ENCODE measurements at places on chromosomes 7 and 10.

GRCh38 chr10:128361487-128361886, 235.3 kb upstream of the MKI67 start:
- DNase-seq: no peak

DNA sequence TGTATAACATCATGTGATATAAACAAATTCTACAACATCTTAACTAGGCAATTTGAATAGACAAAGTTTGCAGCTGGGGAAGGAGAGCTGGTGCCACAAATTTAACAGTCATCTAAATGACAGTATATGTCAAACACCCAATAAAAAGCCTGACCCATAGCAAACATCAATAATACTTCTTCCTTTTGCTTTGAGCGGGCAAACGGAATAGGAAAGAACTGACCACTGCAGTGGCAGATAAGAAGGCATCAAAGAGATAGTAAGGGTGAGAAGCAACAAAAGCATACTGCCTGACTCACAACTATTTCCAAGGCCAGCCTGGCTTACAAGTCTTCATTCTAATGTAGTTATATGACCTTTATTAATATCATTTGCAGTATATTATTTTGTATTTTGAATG, 99.9 kb downstream of the LRRN3 start:
- no peak for DNase-seq

- peak; percentile 56 for DNase-seq
Observed at GRCh38 chr7:121113288-121113687, 124.8 kb downstream of the CPED1 start.

- no peak for DNase-seq
Observed at GRCh38 chr10:83824099-83824498, 315.2 kb upstream of the GHITM start.

- peak; percentile 59 for DNase-seq
Observed at GRCh38 chr10:126294451-126294850, 93.8 kb downstream of the ADAM12 start.

- DNase-seq: no peak
Observed at GRCh38 chr7:130925136-130925794, 191.3 kb upstream of the KLF14 start.

DNA sequence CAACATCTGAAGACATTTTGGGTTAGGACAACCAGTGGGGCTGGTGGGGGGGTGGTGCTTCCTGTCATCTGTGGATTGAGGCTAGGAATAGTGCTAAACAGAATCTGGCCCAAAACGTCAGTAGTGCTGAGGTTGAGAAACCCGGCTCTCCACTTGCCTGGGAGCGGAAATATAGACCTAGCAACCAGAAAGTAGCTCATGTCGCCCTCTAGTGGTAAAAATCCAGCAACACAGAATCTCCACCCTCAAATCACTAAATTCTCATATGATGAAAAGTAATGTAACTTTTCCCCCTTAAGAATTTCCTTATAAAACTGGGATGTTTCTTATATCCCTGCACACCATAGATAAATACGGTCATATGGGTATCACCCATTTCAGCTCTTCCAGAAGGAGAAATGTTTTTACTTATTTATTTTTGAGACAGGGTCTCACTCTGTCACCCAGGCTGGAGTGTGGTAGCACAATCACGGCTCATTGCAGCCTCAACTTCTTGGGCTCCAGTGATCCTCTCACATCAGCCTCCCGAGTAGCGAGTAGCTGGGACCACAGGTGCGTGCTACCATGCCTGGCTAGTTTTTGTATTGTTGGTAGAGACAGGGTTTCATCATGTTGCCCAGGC, 34.4 kb downstream of the ZC3HAV1 start:
- DNase-seq: peak; percentile 46

GRCh38 chr7:100602889-100603725, 944 bp downstream of the PCOLCE start:
- DNase-seq: peak; percentile 76

- DNase-seq: no peak
Observed at GRCh38 chr10:75825661-75826060, 394.2 kb downstream of the LRMDA start.

DNA sequence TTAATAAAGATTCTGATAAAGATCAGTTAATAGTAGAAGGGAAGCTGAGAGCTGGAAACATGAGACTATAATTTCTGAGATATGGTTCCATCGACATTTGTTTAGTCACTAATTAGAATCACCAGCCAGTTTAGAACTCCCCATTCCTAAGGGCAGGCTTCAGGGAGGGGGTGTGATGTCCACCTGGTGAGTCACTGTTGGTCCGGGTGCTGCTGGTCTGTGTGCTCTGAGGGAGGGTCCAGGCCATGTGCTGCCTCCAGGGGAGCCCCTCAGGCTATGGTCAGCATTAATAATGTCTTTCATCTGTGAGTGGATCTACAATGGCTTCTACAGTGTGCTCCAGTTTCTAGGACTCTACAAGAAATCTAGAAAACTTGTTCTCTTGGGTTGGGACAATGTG, 115.8 kb downstream of the ADAM12 start:
- DNase-seq: no peak

- no peak for DNase-seq
Observed at GRCh38 chr7:139231513-139232376, 708 bp downstream of the UBN2 start.

- peak; percentile 33 for DNase-seq
Observed at GRCh38 chr7:4144811-4145510, 537.1 kb upstream of the FOXK1 start.

DNA sequence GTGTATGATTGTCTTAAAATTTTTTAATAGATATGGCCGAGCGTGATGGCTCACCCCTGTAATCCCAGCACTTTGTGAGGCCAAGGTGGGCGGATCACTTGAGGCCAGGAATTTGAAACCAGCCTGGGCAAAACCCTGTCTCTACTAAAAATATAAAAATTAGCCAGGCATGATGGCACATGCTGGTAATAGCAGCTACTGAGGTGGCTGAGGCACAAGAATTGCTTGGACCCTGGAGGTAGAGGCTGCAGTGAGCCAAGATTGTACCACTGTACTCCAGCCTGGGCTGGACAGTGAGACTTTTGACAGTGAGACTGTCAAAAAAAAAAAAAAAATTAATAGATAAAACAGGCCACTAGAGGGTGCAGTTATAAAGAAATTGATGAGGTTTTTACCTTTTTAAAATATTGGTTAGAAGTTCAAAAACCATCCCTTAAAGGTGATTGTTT, 20.5 kb downstream of the NOM1 start:
- no peak for DNase-seq

GRCh38 chr10:17007418-17007770, 122.2 kb downstream of the CUBN start:
- DNase-seq: no peak

DNA sequence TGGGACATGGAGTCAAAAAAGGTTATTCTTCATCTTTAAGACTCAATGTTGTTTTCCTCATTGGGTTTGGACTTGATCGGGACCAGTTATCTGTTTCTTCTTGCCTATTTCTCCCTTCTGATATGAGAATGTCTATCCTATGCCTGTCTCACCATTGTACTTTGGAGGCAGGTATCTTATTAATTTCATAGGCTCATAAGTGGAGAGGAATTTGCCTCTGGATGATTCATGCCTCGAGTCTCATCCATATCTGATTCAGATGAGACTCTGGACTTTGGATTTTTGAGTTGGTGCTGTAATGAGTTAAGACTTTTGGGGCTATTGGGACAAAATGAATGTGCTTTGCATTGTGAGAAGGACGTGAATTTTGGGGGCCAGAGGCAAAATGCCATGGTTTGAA, 36.2 kb upstream of the CCDC7 start:
- no peak for DNase-seq

DNA sequence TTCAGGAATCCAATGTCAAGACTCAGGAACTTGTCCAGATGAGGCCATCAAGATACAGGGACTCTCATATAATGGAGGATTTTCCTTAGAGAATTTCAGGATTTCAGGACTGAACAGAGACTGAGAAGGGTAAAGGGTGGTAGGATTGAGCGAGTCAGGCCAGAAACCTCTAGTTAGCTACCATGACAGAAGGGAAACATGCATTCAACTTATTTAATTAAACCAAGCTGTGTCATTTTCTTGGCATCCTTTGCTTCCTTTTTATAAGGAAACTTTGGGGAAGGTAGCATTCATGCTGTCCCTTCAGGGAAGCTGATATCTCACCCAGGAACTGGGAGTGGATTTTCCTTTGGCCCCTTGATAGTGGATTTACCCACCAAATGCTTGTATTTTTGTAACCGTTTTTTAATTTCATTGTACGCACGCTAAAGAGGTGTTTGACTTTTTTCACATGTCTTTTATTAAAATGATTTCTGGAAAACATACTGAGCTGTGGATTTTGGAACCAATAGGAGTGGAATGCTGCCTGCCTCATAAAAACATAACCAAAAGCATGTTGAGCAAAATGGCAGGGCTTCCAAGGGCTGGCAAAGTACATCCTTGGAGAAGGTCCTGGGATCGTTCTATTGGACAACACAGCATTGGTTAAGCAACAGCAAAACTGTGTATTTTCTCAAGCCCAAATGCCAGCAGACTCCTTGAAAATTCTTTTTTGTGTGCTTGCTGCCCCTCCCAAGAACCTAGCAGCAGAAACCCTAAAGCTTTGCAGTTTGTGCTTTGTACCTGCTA, 104.5 kb downstream of the CXCL12 start:
- DNase-seq: peak; percentile 53

DNA sequence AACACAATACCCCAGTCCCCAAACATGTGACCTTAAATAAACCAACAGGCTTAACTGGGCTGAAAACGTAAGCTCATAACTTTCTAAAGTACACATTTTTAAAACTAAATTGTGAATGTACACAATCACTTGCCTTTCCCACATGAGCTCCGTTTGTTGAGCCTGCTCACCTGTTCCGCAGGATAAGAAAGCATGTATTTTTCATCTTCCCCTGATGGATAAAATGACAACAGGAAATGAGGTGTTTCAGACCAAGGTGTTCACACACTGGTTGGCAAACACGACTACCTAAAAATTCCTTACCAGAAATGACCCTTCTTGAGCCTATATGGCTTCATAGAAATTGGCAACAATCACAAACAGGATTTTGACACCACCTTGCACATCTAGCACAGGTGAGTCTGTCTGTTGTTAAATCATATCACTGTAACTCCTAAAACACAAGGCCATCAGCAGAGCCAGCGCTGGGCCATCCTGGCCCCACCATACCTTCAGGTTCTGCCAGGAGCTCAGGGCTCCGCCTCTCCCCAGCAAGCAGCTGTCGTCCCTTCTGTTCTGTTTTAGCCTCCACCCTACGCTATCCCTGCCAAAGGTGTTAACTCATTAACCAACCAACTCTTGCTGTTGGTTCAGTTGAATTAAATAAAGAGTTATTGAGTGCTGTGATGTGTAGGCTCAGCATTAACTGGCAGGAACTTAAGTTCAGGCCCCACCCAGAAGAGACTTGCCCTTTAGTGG, 73.6 kb upstream of the RNF32 start:
- no peak for DNase-seq

- peak; percentile 91 for DNase-seq
Observed at GRCh38 chr10:74008212-74008731, 10.4 kb downstream of the VCL start.

DNA sequence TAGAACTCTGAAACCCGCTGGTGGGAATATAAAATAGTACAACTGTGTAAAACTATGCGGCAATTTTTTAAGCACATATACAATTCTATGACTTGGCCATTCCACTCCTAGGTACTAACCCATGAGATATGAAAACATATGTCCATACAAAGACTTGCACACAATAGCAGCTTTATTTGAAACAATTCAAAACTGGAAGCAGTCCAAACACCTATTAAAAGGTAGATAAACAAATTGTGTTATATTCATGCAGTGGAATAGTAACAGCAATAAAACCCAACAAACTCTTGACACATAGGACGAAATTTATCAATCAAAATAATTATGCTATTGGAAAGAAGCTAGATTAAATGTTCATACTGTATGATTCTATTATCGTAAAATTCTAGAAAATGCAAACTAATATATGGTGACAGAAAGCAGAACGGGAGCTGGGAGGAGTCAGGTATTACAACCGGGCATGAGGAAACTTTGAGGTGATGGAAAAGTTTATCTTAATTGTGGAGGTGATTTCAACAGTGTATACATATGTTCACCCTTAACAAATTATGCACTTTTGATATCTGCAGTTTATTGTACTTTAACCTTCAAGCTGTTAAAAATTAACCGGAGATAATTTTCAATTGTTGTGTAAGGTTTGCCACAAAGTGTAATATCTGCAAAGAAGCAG, 803 bp upstream of the STK31 start:
- no peak for DNase-seq

DNA sequence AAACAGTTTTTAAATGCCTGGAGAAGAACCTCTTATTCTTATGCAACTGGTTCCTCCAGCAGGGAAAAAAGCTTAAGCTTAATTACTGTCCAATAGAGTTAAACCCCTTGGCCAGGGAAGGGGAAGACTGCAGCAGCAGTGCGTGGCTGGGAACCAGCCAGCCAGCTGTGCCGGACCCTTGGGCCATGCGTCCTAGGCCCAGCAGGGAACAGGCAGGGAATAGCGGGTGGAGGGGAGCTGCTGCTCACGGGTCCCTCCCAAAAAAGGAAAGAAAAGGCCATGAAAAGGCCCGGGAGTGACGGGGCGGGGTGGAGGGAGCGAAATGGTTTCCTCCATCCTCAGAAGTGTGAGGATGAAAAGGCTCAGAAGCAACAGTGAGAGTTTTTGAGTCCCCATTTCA, 35.2 kb upstream of the HECW1 start:
- DNase-seq: no peak

DNA sequence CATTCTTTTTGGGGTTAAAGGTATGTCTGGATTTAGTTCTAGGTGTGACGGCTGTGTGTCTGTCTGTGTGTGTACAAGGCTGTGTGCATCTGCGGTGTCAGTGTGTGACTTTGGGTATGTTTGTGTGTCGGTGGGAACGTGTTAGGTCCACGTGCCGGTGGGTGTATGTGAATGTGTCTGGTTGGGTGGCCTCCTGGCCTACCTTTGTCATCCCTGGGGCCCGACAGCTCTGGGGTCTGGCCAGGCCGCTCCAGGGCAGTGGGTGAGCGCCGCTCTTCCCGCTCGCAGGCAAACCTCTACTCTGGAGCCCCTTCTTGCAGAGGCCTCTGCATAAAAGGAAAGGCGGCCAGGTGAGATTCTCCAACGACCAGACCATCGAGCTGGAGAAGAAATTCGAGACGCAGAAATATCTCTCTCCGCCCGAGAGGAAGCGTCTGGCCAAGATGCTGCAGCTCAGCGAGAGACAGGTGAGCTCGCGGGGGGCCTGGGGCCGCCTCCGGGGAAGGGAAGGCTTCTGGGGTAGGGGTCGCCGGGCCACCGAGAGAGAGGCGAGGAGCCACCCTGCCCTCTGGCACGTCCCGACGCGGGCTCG, 2.4 kb downstream of the HHEX start:
- no peak for DNase-seq

- no peak for DNase-seq
Observed at GRCh38 chr10:67772151-67772550, 65.8 kb downstream of the DNAJC12 start.

- DNase-seq: peak; percentile 63
Observed at GRCh38 chr7:69776611-69777010, 178.3 kb downstream of the AUTS2 start.

GRCh38 chr10:131161087-131161486, 150.4 kb downstream of the TCERG1L start:
- DNase-seq: no peak
